ENCODE measurements at places on chromosomes 3 and 15.

GRCh38 chr15:74242441-74243185 lies 6.5 kb downstream of the CCDC33 start:
- no peak for DNase-seq

- DNase-seq: no peak
Measured at GRCh38 chr15:67917037-67917436, 77.2 kb upstream of the RNU6-1 start.

DNA sequence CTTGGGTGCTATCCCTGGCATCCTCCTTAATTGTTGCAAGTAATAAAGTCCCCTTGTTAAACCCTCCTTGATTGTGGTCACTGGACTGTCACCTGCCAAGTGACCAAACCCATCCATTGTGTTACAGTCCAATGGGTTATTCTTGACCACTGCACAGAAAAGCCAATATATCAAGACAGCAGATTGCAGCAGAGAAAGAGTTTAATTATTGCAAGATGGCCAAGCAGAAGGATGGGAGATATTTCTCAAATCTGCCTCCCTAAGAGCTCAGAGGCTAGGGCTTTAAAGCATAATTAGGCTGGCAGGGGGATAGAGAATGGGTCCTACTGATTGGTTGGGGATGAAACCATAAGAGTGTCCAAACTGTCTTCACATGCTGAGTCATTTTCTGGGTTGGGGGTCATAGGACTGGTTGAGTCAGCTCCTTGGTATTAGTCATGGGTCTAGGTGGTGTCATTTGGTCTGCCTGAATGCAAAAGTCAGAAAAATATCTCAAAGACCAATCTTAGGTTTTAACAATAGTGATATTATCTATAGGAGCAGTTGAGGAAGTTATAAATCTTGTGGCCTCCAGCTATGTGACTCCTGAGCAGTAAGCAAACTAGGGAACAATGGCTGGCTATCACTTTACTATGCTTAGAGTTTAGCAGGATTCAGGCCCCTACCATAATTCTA lies 19.1 kb upstream of the XYLB start:
- DNase-seq: no peak

DNA sequence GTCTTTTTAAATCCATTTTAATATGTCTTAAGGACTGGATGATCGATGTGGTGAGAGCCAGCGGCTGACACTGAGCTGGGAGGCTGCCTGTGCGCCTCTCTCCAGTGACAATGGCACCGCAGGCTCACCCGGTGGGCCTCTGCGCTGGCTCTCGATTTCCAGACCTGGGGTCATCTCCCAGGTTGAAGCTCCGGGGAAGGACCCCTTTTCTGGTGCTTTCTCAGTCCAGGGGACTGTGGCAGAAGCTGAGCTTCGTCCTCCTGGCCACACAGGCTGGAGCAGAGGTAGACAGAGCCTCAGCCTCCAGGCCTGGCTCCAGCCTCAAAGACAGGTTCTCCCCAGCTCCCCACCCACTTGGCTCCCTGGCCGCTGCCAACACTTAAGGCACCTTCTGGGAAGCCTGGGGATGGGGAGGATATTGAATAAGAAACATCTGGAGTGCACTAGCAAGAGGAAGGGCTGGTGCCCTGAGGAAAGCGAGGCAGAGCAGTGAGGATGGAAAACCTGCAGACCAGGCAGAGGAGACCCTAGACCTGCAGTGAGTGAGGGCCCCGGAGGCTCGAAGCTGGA lies 154.2 kb upstream of the SMAD3 start:
- no peak for DNase-seq

GRCh38 chr3:192515664-192516045 lies 211.7 kb downstream of the FGF12 start:
- DNase-seq: no peak

DNA sequence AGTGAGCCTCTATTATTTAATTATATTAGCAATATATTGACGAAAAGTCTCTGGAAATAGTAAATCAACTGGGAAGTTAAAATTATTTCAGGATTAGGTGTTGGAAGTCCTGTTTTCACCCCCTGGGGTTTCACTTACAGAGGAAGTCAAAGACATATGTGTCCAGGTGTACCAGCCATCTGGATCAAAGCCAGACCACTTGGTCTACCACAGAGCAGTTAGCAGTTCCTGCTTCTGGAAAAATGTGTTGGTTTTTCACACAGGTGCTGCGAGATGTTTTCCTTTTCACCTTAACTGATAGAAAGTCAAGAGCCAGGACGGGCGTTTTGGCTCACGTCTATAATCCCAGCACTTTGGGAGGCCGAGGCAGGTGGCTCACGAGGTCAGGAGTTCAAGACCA lies 13.1 kb downstream of the MME start:
- no peak for DNase-seq

- no peak for DNase-seq
Measured at GRCh38 chr15:46872286-46872980, 844.9 kb upstream of the SEMA6D start.

GRCh38 chr3:83926291-83926690 lies 1032.5 kb upstream of the CADM2 start:
- DNase-seq: no peak

GRCh38 chr3:101148001-101148400 lies 154.8 kb upstream of the ABI3BP start:
- DNase-seq: no peak

GRCh38 chr3:40382617-40382979 lies 4.4 kb upstream of the ENTPD3 start:
- DNase-seq: no peak

DNA sequence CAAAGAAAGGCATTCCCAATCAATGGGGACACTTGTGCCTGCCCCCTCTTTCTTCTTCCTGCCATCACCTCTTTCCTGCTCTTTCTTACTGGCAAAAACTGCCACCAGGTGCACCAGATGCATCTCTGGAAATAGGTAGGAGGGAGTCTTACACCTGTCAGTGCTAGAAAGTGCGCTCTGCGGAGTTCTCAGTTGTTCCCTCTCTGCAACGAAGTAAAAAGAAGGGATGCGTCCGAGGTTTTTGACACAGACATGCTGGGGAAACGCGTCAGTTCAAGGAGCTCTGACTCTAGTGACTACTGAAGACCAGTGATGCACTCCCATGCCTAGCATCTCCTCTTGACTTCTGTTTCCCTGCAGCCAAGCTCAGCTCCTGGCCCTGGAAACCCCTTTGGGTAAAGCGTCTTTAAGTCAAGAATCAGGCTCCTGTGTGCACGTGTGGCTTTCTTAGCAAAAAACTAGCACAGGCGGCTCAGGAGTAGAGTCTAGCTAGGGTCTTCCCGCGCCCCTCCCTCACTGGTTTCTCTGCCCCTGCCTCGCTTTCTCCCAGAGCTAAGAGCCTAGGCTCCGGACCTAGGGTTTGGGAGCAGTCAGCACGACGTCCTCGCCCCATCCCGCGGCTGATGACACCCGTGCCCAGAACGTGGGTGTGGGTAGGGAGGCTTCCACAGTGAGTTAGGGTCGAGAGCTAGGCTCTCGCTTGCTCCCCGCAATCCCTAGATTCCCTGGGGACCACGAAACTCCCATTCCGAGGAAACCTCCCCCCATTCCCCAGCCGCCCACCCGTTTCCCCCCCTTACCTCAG lies 564 bp upstream of the GRM7 start:
- no peak for DNase-seq

DNA sequence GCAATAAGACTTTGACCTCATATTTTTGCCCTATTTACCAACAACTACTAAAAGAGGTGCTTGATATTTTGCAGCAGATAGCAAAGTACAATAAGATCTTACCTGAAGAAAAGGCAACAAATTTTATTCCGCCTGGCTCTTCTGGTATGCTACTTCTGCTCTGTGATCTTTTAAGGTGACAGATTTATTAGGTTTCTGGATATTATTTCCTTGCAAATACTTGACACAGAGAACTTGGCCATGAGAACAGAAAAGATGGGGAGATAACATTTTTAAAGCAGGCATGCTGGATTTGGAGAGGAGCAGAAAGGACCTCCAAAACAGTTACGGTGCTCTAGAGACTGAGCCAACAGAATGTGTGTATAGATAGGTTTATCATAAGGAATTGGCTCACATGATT lies 86.7 kb upstream of the RNF7 start:
- DNase-seq: no peak

DNA sequence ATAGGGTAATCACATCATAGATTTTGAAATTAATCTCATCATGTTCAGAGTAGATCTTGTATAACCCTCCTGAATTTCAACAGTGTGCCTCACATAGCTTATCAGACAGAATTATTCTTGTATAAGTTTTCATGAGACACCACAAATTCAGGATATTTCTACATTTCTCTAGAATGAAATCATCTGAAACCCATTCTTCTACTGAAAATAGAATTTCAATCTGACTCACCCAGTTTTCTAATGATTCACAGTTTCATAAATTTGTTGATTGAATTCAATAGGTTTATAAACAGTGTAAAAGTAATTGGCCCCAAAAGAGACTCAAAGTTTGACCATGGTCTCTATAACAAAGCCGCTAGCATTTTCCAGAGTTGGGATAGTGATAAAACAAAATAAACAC lies 1082.6 kb upstream of the EPHA6 start:
- no peak for DNase-seq

- DNase-seq: no peak
Measured at GRCh38 chr15:37929238-37929637, 5.2 kb upstream of the TMCO5A start.

GRCh38 chr3:171346582-171347300 lies 113.5 kb downstream of the TNIK start:
- no peak for DNase-seq

GRCh38 chr15:68252925-68253534 lies 23.5 kb upstream of the CLN6 start:
- DNase-seq: no peak

GRCh38 chr3:64187065-64187959 lies 38.0 kb downstream of the PRICKLE2 start:
- no peak for DNase-seq

DNA sequence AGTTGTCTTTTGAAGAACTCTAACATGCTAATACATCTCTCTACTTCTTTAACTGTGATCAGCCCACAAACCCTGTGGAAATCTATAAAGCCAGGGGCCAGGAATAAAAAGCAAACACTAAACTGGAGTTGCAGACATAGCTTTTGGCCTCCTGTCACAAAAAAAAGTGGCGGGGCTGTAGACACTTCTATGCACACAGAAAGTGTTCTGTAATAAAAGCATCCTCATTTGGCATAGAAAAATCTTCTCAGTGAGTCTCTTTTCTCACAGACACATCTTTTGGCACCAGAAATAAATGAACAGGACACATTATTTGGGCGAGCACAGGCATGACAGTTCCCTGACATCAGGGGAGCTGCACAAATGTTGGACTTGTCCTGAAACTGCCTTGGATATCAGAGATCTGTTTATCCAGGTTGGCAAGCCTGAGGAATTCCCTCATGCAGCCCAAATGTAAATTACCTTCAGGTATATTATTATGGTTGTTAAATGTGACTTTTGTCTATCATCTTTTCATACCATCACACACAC lies 355.4 kb downstream of the FGF12 start:
- DNase-seq: no peak

DNA sequence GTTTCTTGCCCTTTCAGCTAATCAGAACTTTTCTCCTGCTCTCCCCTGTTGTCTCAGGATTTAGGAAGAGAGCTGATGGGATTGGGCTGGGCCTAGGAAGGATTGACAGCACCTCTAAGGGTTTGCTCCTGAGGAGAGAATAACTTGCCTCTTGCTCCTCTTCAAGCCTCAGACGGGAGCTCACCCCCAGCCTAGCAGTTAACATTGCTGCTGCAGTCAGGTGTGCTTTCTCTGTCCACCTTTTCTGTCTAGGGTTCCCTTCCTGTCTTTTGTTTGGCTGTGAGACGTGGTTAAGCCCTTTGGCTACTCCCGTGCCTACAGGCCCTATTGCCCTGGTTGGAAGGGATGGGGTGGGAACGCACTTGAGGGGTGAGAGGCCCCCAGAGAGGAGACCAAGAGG lies 20.1 kb downstream of the TMEM108 start:
- no peak for DNase-seq

DNA sequence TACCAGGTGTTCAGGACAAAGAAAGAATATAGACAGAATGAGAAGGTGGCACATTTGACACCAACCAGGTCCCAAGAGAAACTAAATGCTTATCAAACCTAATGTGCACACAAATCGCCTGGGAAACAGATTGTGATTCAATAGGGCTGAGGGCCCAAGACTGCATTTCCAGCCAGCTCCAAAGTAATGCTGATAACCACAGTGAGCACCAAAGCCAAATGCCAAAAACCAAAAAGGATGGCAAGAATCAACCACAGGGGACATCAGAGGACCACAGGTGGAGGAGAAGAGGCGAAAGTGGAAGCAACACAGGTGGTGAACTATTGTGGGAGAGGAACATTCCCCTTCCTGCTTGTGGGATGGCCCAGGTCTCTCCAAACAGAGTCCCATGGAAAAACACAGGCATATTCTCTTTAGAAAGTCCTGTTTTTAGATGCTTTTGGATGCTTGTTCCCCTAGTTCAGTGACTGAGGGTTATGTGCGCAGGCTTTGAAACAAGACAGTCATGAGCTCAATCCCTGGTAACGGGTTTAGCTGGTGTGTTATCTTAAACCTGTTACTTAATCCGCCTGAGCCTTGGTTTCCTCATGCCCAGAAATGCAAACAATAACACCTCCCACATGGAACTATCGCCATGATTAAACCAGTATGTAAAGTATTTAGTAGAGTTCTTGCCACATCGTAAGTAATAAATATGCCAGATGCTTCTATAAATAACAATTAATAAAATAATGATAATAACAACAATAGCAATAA lies 241.7 kb downstream of the ATP8B4 start:
- DNase-seq: no peak

GRCh38 chr15:78909791-78910228 lies 35.0 kb downstream of the CTSH start:
- no peak for DNase-seq

- no peak for DNase-seq
Measured at GRCh38 chr3:197889204-197889930, 60.6 kb upstream of the RPL35A start.

DNA sequence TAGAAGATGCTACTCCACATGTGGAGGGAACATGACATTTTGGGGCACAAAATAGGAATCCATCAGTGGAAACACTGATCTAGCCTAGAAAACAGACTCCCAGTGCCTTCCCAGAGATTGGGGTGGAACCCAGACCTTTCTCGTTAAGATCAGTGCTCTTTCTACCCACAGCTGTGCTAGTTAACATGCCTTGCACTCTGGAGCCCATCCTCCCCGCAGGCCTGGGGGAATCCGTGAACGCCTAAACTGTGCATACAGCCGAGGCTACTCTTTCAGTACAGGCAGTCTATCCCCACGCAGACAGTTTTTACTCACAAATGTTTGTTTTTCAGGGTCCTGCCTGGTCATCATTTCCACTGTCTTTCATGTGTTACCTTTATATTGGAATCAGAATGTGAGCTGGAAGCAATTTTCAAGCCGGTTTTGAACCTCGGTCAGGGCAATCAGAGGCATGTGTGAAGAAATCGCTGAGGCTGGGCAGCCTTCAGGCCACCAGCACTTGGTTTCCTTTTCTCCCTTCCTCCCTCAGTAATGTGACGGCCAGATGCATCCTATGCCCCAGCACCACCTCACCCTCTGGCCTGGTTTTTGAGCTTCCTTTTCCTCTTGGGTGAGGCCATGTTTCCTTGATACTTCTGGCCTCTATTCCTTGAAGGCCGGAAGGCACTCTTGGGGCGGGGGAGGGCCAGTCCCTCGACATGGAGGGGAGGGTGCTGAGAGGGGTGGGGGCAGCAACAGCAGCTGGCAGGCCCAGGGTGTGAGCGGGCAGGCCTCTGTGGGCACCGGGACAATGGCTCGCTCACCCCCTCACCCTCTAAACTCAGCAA lies 123.6 kb upstream of the GALNT15 start:
- no peak for DNase-seq

GRCh38 chr3:120462409-120462959 lies 11.7 kb upstream of the FSTL1 start:
- DNase-seq: no peak

Data from stimulated activated CD4-positive, alpha-beta T cell treated with anti-CD3 and anti-CD28 coated beads, Interleukin-1b, Interleukin-23, amount 100 ng/mL, for 24 hours (primary cell).